Lower lobe of right lung (tissue), 2 donors: ENCODE measurements at places on chromosomes 4 and X. TPM values are rescaled to one million over a fixed set of nuclear protein-coding genes. Genes with fewer than 3 reads are reported as not detected.

CSN3 gene
- total RNA-seq = not detected

MCTS1 gene
- total RNA-seq = 30.0 TPM

TASL gene
- 8.0 TPM for total RNA-seq

COX7B2 gene
- total RNA-seq = not detected

ARHGAP24 gene
- total RNA-seq = 28.7 TPM

TKTL2 gene
- total RNA-seq = 0.18 TPM

NUP62CL gene
- total RNA-seq = 1.4 TPM

PAGE2B gene
- total RNA-seq = not detected

RGN gene
- total RNA-seq = 11.9 TPM

PDS5A gene
- total RNA-seq = 74.8 TPM

OTC gene
- total RNA-seq = 0.71 TPM

FDCSP gene
- total RNA-seq = not detected

DNA sequence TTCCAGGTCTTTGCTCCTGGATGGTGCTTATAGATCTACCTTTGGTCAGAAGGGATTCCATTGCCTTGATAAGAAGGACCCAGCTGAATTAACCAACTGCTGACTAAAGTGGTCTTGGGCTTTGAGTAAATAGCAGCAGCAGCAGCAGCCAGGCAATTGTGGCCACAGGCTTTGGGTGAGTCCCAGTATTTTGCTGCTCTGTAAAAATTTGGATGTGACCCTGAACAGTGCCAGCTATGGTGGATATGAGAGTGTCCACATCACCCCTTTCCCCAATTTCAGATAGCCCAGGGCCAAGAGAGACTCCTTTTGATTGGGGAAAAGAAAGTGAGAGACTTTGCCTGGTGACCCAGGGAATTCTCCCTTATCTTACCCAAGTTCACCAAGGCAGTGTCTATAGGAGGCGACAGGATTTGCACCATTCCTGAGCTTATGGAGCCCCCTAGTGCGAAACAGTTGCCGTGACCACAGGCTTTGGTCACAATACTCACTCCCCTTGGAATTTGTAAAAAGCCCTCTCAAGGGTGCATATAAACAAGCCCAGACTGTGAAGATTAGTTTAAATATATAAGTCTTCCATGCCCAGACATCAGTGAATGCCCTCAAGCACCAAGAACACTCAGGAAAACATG is 518.0 kb downstream of the TMA16 start:
- H3K27me3 ChIP-seq = no peaks in the 10 kb centered on the region
- no peaks in the 10 kb centered on the region for H3K4me1 ChIP-seq
- no peak for DNase-seq
- no peak overlapping the region for H3K4me3 ChIP-seq

DNA sequence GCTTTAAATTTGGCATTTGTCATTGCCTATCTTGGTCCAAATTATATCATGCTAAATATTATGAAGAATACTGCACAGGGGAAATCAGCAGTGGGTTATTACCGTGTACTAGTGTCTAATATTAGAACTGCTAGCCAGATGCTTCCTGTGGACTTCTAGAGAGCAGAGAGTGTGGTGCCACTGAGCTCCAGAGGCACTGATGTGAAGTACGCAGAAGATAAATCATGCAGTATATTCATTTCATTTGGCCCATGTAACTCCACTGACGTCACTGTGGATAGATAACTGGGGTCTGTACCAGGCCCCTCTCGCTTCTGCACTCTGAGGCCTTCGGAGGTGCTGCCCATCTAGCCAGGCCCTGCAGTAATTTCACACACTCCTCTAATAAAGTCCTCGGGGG is 80.0 kb downstream of the ALPK1 start:
- no peak for DNase-seq
- H3K27ac ChIP-seq = no peak overlapping the region
- no peaks in the 10 kb centered on the region for H3K4me1 ChIP-seq
- no peaks in the 10 kb centered on the region for H3K27me3 ChIP-seq

DNA sequence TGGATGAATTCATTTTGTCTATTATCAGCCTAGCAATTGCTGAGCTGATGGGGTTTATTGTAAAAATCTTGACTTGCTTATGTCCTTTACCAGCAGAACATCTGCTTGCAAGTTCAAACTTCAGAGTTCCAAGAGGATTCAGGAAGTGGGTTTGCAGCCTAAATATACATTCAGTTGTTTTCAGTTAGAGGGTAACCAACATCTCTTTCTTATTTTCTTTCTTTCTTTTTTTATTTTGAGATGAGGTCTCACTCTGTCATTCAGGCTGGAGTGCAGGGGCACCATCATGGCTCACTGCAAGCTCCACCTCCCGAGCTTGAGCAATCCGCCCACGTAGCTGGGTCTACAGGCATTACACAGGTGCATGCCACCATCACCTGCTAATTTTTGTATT is 31.4 kb upstream of the FHL1 start:
- no peaks in the 10 kb centered on the region for H3K4me1 ChIP-seq
- H3K27me3 ChIP-seq = no peaks in the 10 kb centered on the region
- no peak overlapping the region for H3K4me3 ChIP-seq
- H3K36me3 ChIP-seq = no peaks in the 10 kb centered on the region

- H3K27ac ChIP-seq = no peak overlapping the region
- no peaks in the 10 kb centered on the region for H3K36me3 ChIP-seq
- H3K27me3 ChIP-seq = no peaks in the 10 kb centered on the region
- no peak overlapping the region for H3K4me3 ChIP-seq
- no peak for DNase-seq
Measured at GRCh38 chr4:176302283-176303275, 17.2 kb upstream of the SPCS3 start.

GRCh38 chr4:5474756-5475155 is 233.6 kb downstream of the EVC2 start:
- H3K36me3 ChIP-seq = no peaks in the 10 kb centered on the region
- no peaks in the 10 kb centered on the region for H3K4me1 ChIP-seq
- no peaks in the 10 kb centered on the region for H3K27me3 ChIP-seq
- DNase-seq = no peak

DNA sequence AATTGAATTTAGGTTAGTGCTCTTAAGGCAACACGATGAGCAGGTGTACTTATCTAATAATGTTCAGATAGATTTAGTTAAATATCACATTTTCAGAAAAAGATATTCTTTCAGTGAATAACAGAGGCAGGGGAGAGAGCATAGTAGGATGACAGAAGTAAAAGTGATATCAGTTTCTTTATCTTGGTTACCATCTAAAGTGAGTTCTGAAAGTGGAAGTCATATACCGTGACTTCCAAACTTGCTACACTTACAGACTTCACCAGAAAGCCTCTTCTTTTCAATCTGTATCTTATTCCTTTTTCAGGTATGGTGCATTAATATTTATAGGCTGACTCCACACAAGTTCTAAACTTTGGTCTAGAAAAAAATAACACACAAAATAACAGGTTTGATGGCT is 124.9 kb downstream of the POU4F2 start:
- H3K4me1 ChIP-seq = no peaks in the 10 kb centered on the region
- no peaks in the 10 kb centered on the region for H3K27me3 ChIP-seq
- no peak overlapping the region for H3K27ac ChIP-seq
- H3K4me3 ChIP-seq = no peak overlapping the region
- DNase-seq = no peak

GRCh38 chr4:104973708-104974107 is 173.0 kb upstream of the TET2 start:
- no peaks in the 10 kb centered on the region for H3K36me3 ChIP-seq
- no peaks in the 10 kb centered on the region for H3K4me1 ChIP-seq
- no peak for DNase-seq

DNA sequence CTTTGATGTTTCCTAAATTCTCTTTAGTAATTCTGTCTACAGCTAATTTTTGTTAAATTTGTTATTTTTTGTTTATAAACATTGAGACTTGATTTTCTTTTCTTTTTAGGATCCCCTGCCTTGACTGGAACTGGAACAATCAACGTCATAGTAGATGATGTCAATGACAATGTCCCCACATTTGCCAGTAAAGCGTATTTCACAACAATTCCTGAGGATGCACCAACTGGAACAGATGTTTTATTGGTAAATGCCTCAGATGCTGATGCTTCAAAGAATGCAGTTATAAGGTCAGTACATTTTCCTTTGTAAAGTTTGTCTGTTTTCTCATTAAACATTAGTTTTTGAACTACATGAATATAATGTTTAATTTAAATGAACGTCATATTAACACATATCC is 119.4 kb downstream of the FAT4 start:
- no peaks in the 10 kb centered on the region for H3K4me1 ChIP-seq
- H3K27me3 ChIP-seq = no peaks in the 10 kb centered on the region
- peak overlapping the region; percentile 18 for H3K27ac ChIP-seq
- no peaks in the 10 kb centered on the region for H3K36me3 ChIP-seq
- DNase-seq = no peak

GRCh38 chrX:72169008-72169728 is 12.4 kb upstream of the PIN4 start:
- H3K4me3 ChIP-seq = peak overlapping the region; percentile 19
- no peak for DNase-seq
- no peaks in the 10 kb centered on the region for H3K36me3 ChIP-seq
- H3K27me3 ChIP-seq = no peaks in the 10 kb centered on the region
- H3K4me1 ChIP-seq = no peaks in the 10 kb centered on the region

- H3K27ac ChIP-seq = no peak overlapping the region
- no peak overlapping the region for H3K4me3 ChIP-seq
- no peaks in the 10 kb centered on the region for H3K27me3 ChIP-seq
- no peaks in the 10 kb centered on the region for H3K36me3 ChIP-seq
Measured at GRCh38 chr4:69830560-69831269, 29.2 kb downstream of the SULT1E1 start.

GRCh38 chr4:45475548-45475947 is 648.3 kb downstream of the GABRG1 start:
- H3K36me3 ChIP-seq = no peaks in the 10 kb centered on the region
- DNase-seq = no peak
- no peaks in the 10 kb centered on the region for H3K27me3 ChIP-seq
- no peak overlapping the region for H3K27ac ChIP-seq
- H3K4me3 ChIP-seq = no peak overlapping the region
- no peaks in the 10 kb centered on the region for H3K4me1 ChIP-seq

DNA sequence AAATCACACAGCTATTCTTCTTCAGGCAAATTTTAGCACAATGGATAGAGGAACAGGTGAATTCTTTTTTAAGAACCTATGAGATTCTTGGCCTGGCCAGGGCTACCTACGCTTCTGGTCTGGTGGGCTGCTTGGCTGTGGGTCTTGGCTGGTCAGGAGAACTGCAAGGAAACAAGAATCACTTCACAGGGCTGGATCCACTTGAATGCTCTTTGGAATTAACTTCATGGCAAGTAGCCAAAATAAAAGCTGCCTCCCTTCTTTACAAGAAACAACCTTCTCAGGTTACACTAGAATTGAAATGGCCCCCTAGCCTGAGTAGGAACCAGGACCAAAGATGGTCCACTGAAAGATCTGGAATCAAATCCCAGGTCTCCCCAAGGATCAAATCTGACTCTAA is 519.1 kb downstream of the IQCM start:
- H3K27me3 ChIP-seq = no peaks in the 10 kb centered on the region
- H3K4me3 ChIP-seq = no peak overlapping the region
- H3K36me3 ChIP-seq = no peaks in the 10 kb centered on the region

DNA sequence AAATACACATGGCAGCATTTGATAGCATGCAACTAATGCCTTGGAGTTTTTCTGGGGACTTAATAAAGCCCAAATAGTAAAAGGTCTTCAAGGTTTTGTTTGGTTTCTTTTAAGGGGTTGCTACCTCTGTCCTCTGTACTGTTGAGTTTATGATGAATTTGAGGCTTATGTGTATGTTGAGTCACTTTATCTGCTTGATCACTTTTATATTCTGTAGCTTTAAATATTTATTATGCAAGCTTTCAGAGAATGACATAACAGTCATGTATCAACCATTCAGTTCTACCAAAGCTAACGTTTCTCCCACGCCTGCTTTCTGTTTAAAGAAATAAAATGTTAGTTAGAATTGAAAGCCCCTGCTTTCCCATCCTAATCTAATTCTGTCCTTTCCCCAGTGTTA is 122.2 kb downstream of the NHS start:
- H3K36me3 ChIP-seq = no peaks in the 10 kb centered on the region
- no peaks in the 10 kb centered on the region for H3K27me3 ChIP-seq
- DNase-seq = no peak
- H3K4me1 ChIP-seq = no peaks in the 10 kb centered on the region
- no peak overlapping the region for H3K27ac ChIP-seq

- no peak overlapping the region for H3K27ac ChIP-seq
- no peaks in the 10 kb centered on the region for H3K36me3 ChIP-seq
- no peak overlapping the region for H3K4me3 ChIP-seq
Measured at GRCh38 chrX:130545796-130546195, 144.0 kb downstream of the RBMX2 start.

GRCh38 chr4:17188547-17189400 is 290.3 kb upstream of the LDB2 start:
- no peaks in the 10 kb centered on the region for H3K4me1 ChIP-seq
- H3K4me3 ChIP-seq = no peak overlapping the region
- H3K36me3 ChIP-seq = no peaks in the 10 kb centered on the region
- DNase-seq = no peak

- H3K27me3 ChIP-seq = no peaks in the 10 kb centered on the region
- no peaks in the 10 kb centered on the region for H3K36me3 ChIP-seq
- no peak overlapping the region for H3K27ac ChIP-seq
- no peak overlapping the region for H3K4me3 ChIP-seq
Measured at GRCh38 chrX:29726811-29727210, 488.6 kb upstream of the MAGEB2 start.

GRCh38 chr4:7769396-7770223 is 170.1 kb downstream of the AFAP1 start:
- H3K27me3 ChIP-seq = no peaks in the 10 kb centered on the region
- H3K4me3 ChIP-seq = no peak overlapping the region
- peaks cover 81% of the 10 kb centered on the region for H3K36me3 ChIP-seq
- H3K4me1 ChIP-seq = no peaks in the 10 kb centered on the region
- H3K27ac ChIP-seq = no peak overlapping the region

DNA sequence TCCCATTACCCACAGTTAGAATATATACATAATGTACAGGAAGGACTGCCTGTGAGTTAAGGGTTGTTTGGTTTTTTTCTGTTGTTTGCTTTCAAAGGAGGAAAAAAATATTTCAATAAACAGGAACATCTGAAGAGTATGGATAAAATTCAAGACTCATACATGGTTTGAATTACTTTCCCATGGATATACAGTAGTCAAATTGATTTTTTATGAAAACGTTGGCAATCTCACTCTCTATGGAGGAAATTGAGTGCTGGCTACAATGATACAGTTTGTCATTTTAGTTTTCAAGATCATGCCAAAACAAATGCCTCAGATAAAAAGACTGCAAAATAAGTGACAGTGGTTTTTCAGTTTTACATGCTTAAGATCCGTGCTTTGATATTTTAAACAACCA is 116.6 kb downstream of the SH3RF1 start:
- no peak overlapping the region for H3K27ac ChIP-seq
- DNase-seq = no peak
- peaks cover 5% of the 10 kb centered on the region for H3K4me1 ChIP-seq
- no peak overlapping the region for H3K4me3 ChIP-seq
- no peaks in the 10 kb centered on the region for H3K27me3 ChIP-seq

DNA sequence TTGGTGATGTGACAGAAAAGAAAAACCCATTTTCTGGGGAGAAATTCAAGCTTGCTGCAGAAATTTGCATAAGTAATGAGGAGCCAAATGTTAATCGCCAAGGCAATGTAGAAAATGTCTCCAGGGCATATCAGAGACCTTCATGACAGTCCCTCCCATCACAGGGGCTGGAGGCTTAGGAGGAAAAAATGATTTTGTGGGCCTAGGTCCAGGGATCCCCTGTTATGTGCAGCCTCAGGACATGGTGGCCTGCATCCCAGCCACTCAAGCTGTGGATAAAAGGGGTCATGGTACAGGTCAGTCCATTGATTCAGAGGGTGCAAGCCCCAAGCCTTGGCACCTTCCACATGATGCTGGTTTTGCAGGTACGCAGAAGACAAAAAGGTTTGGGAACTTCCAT is 90.7 kb downstream of the TGIF2LX start:
- H3K27me3 ChIP-seq = no peaks in the 10 kb centered on the region
- H3K4me1 ChIP-seq = no peaks in the 10 kb centered on the region
- H3K27ac ChIP-seq = no peak overlapping the region
- H3K4me3 ChIP-seq = no peak overlapping the region

GRCh38 chr4:87193958-87194675 is 26.3 kb downstream of the KLHL8 start:
- H3K4me1 ChIP-seq = no peaks in the 10 kb centered on the region
- H3K27ac ChIP-seq = no peak overlapping the region
- no peaks in the 10 kb centered on the region for H3K27me3 ChIP-seq
- no peak for DNase-seq
